ENCODE measurements at places on chromosomes 7 and 10.

DNA sequence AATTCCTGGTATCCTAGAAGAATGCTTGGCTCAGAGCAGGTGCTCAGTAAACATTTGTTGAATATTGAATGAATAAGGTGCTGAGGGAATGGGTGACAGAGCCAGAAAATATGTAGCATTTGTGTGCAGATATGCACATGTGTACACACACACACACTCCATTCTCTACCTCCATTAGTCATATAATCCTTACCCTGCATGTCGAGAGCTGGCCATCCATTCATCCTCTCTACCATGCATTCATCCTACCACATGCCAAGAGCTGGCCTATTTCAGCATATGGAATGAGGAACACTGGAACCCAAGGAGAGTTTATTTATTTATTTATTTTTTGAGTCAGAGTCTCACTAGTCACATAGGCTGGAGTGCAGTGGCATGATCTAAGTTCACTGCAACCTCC lies 284.8 kb downstream of the PLXNA4 start:
- no peak for DNase-seq

GRCh38 chr7:157458254-157458633 lies 121.4 kb downstream of the DNAJB6 start:
- no peak for DNase-seq

GRCh38 chr7:79159040-79159664 lies 294.3 kb downstream of the MAGI2 start:
- no peak for DNase-seq

GRCh38 chr10:76136961-76137360 lies 705.5 kb downstream of the LRMDA start:
- no peak for DNase-seq

DNA sequence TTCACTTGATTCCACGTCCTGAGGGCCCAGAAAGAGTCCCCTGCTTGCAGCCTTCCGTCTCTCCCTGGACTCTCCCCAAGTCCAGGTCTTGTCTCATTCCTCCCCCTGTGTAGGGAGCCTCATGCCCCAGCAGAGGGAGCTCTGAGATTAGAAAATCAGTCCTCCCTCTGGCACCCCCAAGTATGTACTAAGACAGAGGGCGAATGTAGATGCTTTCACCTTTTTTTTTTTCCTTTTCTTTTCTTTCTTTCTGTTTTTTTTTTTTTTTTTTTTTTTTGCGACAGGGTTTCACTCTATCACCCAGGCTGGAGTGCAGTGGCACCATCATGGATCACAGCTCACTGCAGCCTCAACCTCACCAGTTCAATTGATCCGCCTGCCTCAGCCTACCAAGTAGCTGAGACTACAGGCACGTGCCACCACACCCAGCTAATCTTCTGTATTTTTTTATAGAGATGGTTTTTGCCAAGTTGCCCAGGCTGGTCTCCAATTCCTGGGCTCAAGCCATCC lies 10.3 kb downstream of the SFXN3 start:
- peak; percentile 82 for DNase-seq

DNA sequence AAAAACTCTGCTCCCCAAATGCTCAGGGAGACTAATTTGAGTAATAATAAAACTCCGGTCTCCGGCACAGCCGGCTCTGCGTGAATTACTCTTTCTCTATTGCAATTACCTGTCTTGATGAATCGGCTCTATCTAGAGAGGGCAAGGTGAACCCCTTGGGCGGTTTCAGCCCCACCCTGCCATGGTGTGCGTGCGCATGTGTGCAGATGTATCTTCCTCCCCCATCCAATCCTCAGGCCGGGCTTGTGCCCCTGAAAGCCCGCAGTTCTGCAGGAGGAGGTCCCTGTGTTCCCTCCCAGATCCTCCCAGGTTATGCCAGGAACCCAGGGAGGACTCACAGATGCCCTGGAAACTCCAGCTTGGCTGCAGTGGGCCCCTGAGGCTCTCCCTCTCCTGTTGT lies 48.3 kb upstream of the MYL10 start:
- DNase-seq, result no peak

DNA sequence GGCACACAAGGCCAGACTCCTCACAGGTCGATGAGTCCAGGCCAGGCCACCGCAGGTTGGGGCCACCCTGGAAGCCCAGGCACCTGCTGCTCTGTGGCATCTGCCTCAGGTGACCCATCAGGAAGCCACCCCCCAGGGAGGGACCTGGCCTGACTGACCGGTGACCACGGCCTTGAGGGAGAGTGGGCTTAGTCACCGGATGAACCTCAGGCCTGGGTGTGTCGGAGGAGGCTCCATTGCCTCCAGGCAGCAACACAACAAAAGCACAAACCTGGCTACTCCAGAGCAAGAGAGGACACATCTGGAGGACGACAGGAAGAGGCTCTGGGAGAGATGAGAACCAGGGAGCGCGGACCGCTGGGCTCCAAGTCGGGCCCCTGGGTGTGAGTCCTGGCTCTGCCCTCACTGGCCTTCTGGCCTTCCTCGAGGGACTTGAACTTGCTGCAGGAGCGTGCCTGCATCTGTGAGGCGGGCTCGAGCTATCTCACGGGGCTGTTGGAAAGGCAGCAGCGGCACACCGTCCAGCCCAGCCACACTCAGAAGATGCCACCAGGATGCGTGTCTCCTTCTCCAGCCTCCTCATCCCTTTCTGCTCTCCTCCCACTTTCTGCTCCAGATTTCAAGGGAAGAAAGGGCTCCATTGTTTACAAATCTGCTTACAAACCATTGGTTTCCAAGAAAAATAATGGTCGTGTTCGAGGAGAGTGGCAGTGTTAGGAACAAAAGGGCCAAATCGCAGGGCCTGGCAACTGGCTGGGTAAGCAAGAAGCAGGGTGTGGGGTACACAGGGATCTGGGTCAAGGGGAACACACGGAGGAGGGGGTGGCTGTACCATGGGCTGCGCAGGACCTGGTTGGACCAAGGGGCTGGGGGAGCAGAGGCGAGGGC lies 152.9 kb downstream of the ADAM12 start:
- no peak for DNase-seq

DNA sequence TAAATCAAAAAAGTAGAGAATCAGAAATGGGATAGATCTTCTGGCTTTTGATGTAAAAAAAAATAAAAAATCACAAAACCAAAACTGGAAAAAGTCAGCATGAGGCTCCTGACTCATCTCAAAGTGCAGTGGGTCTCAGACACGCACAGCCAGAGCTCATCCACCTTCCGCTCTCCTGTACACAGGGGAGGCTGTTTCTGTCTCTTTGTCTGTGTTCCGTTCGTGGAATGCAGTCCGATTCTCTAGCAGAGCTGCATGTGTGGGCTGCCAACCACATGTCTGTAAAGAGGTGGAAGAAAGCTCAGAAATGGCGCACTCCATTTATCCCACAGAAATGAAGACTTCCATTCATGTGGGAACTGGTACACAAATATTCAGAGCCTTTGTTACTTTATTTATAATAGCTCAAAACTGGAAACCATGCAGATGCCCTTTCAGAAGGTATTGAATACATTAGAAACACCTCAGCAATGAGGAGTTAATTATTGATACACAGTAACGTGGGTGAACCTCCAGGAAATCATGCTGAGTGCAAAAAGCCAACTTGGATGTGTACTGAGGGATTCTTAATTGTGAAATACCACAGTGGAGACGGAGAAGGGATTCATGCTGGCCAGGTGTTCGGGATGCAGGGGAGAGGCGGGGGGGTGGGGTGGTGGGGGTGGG lies 123.3 kb downstream of the TRRAP start:
- no peak for DNase-seq

DNA sequence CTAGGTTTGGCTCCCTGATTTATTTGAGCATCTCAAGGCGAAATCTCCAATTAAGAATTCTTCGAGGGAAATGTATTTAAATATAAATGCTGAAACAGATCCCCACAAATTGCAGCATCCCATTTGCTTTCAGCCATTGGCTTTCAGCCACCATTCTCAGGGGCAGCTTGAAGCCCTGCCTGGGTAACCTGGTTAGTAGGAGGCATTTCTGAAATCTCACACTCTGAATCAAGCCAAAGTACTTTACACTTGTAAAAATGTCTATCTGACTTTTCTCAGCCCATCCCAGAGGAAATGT lies 49.1 kb downstream of the GCC1 start:
- DNase-seq, result no peak

GRCh38 chr7:90692947-90693346 lies 96.8 kb downstream of the CDK14 start:
- no peak for DNase-seq

DNA sequence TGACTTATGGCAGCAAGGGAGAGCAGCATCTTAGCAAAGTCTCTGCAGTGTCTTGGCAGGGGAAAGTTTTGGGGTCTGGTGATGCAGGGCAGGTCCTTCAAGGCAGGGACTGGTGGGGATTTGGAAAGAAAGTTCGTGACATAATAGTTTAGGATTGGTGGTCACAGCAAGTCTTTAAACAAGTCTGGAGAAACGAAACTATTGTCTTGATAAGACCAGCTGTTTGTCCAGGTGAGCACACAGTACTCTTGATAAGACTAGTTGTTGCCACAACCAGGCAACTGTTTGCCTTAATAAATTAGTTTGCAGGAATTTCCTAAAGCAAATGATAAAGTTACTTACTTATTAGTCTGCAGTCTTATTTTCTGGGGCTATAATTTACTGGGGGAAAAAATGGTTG lies 136.1 kb downstream of the AKR1D1 start:
- no peak for DNase-seq

GRCh38 chr10:30026578-30026977 lies 32.8 kb downstream of the JCAD start:
- no peak for DNase-seq

DNA sequence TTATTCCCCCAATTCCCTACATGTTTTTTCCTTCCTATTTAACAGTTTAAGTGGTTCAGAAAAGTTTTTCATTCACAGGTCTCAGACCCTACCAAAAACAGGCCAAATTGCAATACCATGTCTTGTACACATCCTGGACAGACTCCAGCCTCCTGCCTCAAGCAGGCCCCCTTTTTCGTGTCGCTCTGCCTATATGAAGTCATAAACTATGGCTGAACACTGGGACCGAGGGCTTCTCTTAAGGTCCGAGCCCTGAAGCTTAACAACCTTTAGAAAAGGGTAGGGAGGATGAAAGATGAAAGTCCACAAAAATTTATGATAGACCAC lies 1.4 kb downstream of the FBXW4 start:
- peak; percentile 39 for DNase-seq

- no peak for DNase-seq
These were observed 114.9 kb upstream of the PRSS58 start for GRCh38 chr7:142372727-142373126.

DNA sequence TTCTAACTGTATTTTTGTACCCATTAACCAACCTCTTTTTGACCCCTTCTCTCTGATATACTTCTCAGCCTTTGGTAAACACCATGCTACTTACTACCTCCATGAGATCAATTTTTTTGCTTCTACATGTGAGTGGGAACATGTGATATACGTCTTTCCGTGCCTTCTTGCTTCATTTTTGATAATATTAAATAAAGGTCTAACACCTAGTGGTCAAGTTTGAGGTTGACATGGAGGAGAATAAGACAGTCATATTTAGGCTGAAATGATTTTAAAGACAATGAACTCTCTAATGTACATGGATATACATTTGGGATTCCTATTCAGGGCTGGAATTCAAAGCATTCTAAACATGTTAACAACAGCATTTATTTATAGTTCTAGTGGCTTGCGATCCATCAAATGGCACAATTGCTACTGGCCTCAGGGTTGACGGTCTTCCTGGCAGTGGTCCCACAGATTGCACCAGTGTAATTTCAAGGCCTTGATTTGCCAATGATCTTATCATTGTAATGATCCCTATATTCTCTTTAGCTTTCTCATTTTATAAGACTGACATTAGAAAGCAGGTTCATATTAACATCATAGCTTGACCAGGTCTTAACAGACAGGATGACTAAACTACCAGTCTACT lies 315.9 kb upstream of the ETV1 start:
- DNase-seq, result no peak

DNA sequence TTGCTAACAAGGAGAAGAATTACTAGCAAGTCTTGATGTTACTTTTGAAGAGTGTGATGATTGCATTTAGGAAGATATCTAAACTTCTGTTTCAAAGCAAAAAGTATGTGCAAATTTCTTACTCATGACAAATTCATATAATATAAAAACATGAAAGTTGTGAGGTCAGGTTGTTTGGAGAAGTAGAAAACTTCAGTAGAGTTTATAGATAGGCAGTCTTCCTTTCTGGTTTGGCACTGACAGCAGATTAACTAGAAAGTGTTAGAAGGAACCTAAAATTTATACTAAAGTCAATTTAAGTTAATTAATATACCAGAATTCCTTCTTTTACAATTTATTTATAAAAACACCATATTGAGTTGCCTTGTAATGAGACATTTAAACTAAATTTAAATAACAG lies 16.9 kb downstream of the PTEN start:
- no peak for DNase-seq

- DNase-seq, result no peak
These were observed 590.0 kb upstream of the SEMA3D start for GRCh38 chr7:85776691-85777345.

GRCh38 chr7:141184532-141185190 lies 110.8 kb downstream of the TMEM178B start:
- no peak for DNase-seq

GRCh38 chr10:103593022-103593570 lies 99.6 kb downstream of the NEURL1 start:
- DNase-seq, result no peak

GRCh38 chr10:127919418-127920271 lies 12.7 kb downstream of the PTPRE start:
- DNase-seq, result peak; percentile 23

DNA sequence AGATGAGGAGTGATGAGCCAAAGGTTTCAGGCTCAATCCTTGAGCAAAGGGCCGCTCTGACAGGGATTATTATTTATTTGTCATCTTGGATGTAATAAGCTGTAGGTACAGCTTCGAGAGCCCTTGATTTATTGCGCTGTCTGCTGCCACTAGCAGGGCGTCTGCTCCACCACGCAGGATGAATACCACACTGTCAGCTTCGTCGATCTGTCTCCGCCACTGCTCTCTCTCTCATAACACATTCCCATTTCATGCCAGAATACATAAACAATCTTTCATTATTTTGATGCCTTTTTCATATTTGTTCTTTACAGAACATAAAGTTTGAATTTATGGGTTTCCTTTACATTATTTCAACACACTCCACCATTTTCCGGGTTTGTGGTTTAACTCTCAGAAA lies 276.6 kb downstream of the LRMDA start:
- DNase-seq, result no peak

GRCh38 chr7:70563960-70564359 lies 568.0 kb upstream of the GALNT17 start:
- no peak for DNase-seq

DNA sequence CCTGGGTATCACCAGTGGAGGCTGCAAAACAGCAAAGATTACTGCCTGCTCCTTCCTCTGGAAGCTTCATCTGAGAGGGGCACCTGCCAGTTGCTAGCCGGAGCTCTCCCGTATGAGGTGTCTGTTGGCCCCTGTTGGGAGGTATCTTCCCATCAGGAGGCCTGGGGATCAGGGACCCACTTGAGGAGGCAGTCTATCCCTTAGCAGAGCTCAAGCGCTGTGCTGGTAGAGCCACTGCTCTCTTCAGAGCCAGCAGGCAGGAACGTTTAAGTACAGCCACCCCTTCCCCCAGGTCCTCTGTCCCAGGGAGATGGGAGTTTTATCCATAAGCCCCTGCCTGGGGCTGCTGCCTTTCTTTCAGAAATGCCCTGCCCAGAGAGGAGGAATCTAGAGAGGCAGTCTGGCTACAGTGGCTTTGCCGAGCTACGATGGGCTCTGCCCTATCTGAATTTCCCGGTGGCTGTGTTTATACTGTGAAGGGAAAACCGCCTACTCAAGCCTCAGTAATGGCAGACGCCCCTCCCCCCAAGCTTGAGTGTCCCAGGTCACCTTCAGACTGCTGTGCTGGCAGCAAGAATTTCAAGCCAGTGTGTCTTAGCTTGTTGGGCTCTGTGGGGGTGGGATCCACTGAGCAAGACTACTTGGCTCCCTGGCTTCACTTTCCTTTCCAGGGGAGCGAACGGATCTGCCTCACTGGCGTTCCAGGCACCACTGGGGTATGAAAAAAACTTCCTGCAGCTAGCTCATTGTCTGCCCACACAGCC lies 19.6 kb downstream of the SEMA3E start:
- DNase-seq, result no peak
